ENCODE measurements at places on chromosomes 13 and 19.

DNA sequence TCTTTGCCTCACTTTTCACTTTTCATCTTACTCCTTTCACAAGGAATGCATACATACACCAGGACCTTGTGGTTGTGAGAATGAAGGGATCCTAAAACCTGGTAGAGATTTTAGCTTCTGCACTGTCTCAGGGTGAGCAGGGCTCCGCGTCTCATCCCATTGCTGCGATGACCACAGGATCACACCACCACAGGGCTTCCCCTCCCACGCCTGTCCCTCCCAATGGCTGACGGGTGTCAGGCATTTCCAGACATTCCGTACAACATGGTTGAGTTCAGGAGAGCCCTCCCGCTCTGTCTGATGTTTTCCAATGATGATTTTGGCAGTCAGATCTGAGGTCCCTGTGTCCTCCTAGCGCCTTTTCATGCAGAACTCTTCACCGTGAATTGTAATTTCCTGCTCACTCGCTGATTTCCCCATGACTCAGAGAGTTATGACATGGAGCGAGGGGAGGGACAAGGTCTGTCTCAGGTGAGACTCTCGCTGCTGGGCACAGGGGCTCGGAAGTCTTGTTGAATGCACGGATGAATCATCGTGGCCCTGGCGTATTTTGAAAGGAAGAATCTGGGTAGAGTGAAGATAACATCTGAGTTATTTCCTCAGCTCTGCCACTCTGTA lies 102.8 kb downstream of the TEX29 start:
- H3K4me1 ChIP-seq, result no peaks in the 10 kb centered on the region
- H3K27ac ChIP-seq, result no peak overlapping the region
- H3K36me3 ChIP-seq, result no peaks in the 10 kb centered on the region
- H3K27me3 ChIP-seq, result peaks cover 2% of the 10 kb centered on the region
- DNase-seq, result no peak

DNA sequence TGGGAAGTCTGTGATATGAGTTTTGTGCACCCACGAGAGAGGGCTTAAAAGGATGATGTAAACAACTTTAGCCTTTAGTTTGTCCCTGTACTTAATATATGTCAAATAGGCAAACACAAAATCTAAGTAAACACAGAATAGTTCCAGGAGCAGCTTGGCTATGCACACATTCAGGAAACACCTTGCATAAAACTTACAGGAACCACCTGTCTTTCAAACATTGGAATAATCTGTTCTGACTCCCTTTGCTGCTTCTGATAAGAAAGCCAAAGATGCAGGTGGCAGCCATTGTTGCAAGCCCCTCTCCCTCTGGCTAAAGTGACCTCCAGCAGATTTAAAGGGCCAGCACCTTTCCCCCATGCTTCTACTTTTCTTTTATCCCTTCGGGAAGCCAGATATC lies 4.7 kb downstream of the EEF1AKMT1 start:
- H3K36me3 ChIP-seq, result peaks cover 43% of the 10 kb centered on the region
- no peak for DNase-seq
- H3K27me3 ChIP-seq, result no peaks in the 10 kb centered on the region
- H3K4me3 ChIP-seq, result no peak overlapping the region
- H3K4me1 ChIP-seq, result peaks cover 20% of the 10 kb centered on the region

GRCh38 chr13:30362869-30363268 lies 55.5 kb upstream of the KATNAL1 start:
- H3K36me3 ChIP-seq, result peaks cover 6% of the 10 kb centered on the region
- H3K4me3 ChIP-seq, result no peak overlapping the region
- peaks cover 9% of the 10 kb centered on the region for H3K4me1 ChIP-seq
- no peak for DNase-seq

- H3K27me3 ChIP-seq, result peaks cover 17% of the 10 kb centered on the region
- no peaks in the 10 kb centered on the region for H3K36me3 ChIP-seq
- no peak overlapping the region for H3K27ac ChIP-seq
- H3K4me3 ChIP-seq, result no peak overlapping the region
Measured at GRCh38 chr19:41707502-41707812, 969 bp upstream of the CEACAM5 start.

DNA sequence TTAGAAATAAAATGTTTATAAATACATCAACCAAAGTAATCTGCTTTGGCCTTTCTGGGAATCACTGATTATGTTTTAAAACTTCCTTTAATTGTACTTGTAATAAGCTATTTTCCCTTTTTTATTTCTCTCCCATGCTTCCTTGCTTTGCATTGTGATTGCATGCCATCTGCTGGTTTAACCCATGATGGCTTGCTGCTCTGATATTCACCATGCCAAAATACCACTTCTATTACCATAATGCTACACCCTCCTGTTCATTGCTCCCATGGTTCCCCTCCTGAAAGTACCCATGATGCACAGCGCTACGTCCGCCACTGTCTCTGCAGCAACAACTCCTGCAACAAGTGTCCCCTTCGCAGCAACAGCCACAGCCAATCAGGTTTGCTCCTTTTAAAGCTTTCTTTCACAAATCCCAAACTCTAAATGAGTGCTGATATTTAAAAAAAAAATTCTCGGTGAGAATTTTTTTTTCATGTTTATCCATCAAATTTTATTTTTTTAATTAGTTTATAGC lies 67.7 kb upstream of the RAP2A start:
- no peak for DNase-seq
- H3K27me3 ChIP-seq, result no peaks in the 10 kb centered on the region
- H3K4me3 ChIP-seq, result no peak overlapping the region
- H3K27ac ChIP-seq, result no peak overlapping the region
- peaks cover 7% of the 10 kb centered on the region for H3K4me1 ChIP-seq

GRCh38 chr13:55606045-55606665 lies 1534.6 kb upstream of the PRR20A start:
- no peak for DNase-seq
- H3K36me3 ChIP-seq, result no peaks in the 10 kb centered on the region
- no peak overlapping the region for H3K27ac ChIP-seq

- no peak overlapping the region for H3K4me3 ChIP-seq
- DNase-seq, result no peak
- no peaks in the 10 kb centered on the region for H3K36me3 ChIP-seq
- H3K27me3 ChIP-seq, result peaks cover 3% of the 10 kb centered on the region
- H3K4me1 ChIP-seq, result no peaks in the 10 kb centered on the region
- H3K27ac ChIP-seq, result no peak overlapping the region
Measured at GRCh38 chr19:13633109-13633508, 126.8 kb upstream of the CACNA1A start.

Data from activated naive CD8-positive, alpha-beta T cell treated with anti-CD3 and anti-CD28 coated beads, Interleukin-2, amount 10 ng/mL, durations not matched to agents 7 days and 5 days (primary cell).